Upper lobe of right lung (tissue), 1 donor: ENCODE measurements at places on chromosomes 7 and 10.

- no peak for DNase-seq
These were observed 197.2 kb downstream of the CRPPA start for GRCh38 chr7:16223963-16224707.

GRCh38 chr7:147079921-147080420 lies 963.4 kb downstream of the CNTNAP2 start:
- DNase-seq, result no peak

- no peak for DNase-seq
These were observed 299.6 kb upstream of the NFE2L3 start for GRCh38 chr7:25852211-25852938.

GRCh38 chr10:68684413-68684812 lies 36.6 kb upstream of the CCAR1 start:
- DNase-seq, result no peak

- DNase-seq, result no peak
These were observed 4.8 kb upstream of the GDI2 start for GRCh38 chr10:5818048-5818331.

- no peak for DNase-seq
These were observed 7.4 kb downstream of the ARL4A start for GRCh38 chr7:12694817-12695216.

- DNase-seq, result peak; percentile 71
These were observed 70.3 kb upstream of the KMT2E start for GRCh38 chr7:104943502-104944343.

DNA sequence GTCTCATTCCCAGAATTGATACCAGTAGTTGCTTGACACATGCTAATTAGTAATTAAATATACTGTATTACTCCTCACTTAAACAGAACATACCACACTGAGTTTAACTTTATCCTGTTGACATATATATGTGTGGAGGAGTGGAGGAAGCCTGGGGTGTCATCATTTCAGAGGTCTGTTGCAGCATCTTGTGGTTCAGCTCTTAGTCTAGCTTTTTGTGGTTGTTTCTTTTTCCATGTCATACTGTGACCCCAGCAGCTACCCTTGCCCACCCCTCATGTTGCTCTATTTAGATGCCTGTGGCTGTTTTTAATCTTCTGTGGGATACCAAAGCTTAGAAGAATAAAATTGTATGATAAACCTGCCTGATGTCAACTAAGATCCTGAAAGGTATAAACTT lies 875.4 kb downstream of the LRMDA start:
- no peak for DNase-seq

DNA sequence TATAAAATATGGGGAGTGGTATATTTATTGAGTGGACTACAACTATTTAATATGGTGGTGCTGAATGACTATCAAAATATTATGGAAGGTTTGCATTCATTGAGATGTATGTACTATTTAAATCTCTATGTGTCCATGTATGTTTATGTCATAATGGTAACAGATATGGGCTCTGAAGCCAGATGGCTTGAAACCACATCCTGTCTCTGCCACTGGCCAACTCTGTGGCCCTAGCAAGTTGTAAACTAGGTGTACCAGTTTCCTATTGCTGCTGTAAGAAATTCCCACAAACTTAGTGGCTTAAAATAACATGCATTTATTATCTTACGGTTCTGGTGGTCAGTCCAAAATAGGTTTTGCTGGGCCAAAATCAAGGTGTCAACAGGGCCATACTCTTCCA lies 198.1 kb upstream of the NFE2L3 start:
- DNase-seq, result no peak

- DNase-seq, result no peak
These were observed 683.9 kb downstream of the CCSER2 start for GRCh38 chr10:85012305-85012704.

DNA sequence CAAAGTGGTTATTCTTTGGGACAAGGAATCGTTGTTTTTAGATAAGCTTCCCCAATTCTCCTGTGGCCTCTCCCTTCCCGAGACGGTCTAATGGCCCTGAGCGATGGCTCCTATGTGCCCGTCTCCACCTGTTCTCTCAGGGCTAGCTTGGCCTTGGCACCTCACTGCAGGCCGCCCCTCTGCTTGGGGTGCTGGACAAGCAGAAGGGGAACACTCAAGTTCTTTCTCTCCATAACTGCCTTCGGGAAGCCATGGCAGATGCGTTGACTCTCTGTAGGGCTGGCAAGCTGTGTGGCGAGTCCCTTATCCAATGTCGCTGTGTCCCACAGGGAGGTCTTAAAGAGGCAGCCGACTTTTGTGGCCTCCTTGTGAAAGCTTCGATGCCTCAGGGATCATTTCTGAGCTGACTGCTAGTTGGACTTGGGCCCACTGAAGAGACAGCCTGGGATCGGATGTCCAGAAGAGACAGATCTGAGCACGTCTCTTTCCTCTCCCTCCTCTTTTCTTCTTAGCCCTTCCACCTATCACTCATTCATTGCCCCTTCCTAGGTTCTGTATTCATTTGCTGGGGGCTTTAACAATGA lies 70.8 kb downstream of the GRK5 start:
- DNase-seq, result no peak

GRCh38 chr10:17655567-17656146 lies 11.7 kb downstream of the STAM start:
- DNase-seq, result no peak

GRCh38 chr7:88452646-88453045 lies 146.0 kb upstream of the STEAP4 start:
- no peak for DNase-seq

GRCh38 chr10:5466451-5467206 lies 32.7 kb downstream of the CALML5 start:
- DNase-seq, result peak; percentile 84
